Stimulated activated CD4-positive, alpha-beta T cell treated with anti-CD3 and anti-CD28 coated beads, Interleukin-1b, Interleukin-23, amount 100 ng/mL, for 4 hours (primary cell): ENCODE measurements at places on chromosomes 1 and 21.

DNA sequence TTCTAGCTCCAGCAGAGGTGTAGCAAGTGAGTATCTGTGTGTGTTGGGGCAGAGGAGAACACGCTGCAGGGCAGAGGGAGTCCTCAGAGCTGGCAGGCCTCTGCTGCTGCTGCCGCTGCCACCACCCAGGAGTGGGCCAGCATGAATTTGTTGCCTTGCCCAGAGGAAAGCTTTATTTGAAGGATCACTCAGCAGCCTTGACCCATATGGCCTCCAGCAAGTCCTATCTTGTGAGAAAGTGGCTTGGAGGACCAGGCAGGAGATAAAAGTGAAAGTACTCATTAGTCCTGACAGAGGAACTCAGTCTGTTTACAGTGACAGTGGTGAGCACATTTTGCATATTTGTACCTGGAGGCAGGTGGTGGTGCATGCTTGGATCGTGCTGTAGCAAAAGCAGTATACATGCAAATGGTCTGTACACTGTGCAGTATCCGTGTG is 3.1 kb downstream of the TRAF5 start:
- DNase-seq, result no peak

DNA sequence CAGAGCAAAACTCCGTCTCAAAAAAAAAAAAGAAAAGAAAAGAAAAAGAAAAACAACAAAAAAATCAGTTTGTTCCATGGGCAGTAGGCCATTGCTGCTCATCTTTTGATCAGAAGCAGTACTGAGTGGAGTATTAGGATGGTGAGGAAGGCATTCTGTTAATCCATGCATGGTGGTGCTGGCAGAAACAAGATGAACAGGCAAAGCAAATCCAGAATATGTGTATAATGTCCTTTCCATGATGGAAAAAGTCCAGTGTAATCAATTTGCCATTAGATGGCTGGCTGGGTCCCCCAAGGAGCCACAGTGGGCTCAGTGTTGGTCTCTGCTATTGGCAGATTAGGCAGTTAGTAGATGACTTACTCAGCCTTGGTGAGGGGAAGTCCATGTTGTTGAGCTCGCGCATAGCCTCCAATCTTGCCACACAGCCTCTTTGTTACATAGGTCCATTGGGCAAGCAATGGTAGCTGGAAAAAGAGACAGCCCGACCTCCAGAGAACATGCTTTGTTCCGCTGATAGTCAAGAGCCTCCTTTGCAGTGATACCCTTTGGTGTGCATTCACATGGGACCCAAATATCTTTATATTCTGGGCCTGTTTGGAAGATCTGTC is 23.3 kb downstream of the H3-3A start:
- no peak for DNase-seq

- DNase-seq, result no peak
Observed at GRCh38 chr21:28069450-28069923, 923.2 kb downstream of the LTN1 start.

DNA sequence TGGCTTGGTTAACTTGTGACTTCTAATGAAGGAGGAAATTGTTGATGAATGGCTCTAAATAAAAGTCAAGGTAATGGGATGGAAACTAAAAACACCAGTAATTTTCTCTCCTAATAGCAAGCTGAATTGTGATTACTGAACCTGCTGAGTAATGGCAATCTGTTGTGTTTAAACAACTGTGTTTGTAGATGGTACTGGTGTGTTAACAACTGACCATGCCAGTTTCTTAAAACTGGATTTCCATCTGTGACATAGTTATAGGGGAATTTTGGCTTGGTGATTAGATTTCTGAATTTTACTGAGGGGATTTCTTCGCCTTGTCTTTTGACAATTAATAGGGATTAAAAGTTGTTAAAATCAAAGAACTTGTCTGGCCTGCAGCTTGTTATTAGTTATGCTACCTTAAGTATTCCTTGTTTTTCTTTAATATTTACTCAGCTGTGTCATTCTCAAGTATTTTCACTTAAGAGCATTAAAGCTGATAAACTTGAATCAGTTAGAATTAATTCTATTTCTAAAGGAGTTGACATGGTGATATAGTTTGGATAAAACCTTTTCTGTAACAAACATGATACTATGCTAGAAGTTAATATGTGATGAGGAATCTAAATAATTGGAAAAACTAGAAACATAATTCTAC is 7.9 kb upstream of the ERO1B start:
- no peak for DNase-seq

GRCh38 chr1:80594013-80594412 is 1206.7 kb upstream of the ADGRL2 start:
- no peak for DNase-seq

DNA sequence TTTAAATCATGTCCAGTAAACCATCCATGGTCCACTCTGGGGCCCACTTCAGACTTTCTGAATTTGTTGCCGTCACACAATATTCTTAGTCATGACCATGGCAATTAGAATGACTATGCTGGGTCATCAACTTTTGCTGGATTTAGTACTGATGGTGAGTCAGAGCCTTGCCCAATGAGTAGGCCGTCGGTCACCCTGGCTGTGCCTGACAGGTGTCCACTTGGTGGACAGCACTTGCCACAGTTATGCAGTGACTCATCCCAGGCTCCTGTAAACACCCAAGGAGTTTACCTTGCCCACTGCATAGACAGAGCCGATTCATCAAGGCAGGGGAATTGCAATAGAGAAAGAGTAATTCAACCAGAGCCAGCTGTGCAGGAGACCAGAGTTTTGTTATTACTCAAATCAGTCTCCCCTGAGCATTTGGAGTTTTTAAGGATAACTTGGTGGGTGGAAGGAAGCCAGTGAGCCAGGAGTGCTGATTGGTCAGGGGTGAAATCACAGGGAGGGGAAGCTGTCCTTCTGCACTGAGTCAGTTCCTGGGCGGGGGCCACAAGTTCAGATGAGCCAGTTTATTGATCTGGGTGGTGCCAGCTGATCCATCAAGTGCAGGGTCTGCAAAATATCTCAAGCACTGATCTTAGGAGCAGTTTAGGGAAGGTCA is 333.8 kb downstream of the PTPRU start:
- DNase-seq, result no peak
